NCI-H460 (cell line): ENCODE measurements at places on chromosomes 4 and X. TPM values are rescaled to one million over a fixed set of nuclear protein-coding genes. Genes with fewer than 3 reads are reported as not detected.

DNA sequence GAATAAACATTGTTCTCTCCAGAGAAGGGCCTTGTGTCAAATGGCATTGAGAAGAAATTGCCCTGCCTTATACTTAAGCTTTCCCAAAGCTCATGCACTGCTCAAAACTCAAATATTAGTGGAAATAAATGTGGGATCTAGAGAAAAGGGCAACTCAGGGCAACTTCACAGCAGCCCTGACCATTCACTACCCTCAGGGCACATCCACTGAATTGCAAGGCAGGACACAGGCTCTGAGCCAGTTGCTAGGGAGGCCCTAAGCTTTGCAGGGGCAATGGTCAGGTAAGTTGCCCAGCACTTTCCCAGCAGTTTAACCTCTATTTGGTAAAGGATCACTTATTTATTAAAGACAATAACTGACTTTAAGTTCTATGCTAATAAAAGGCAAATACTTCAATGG is 255.3 kb upstream of the TEX13A start:
- DNase-seq: no peak

DNA sequence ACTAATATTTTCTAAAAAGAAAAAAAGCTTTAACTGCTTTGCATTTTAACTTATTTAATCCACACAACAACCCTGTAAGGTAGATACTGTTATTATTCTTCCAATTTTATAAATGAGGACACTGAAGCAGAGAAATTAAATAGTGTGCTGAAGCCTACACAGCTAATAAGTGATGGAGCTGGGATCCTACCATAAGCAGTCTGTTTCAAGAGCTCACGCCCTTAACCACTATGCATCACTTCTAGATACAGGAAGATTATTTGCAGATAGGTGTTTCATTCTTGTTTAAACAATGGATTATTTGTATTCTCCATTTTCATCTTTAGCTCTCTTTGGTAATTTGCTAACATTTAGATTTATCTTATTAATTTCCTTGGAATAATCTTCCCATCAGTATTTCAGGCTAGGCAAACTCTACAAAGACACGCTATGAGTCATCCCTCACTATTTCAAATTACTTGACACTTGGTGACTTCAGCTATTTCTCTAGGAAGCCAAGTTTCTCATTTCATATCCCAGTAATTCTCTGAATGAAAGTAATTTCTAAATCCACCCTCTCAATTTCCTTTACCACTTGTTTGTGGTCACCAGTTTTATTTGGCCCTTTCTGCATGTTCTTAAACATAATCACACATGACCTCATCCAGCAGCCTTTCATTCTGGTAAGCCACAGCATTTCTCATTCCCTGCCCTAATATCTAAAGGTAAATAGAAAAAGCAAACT is 67.3 kb downstream of the ASB9 start:
- DNase-seq: no peak

- DNase-seq: no peak
Measured at GRCh38 chrX:97096385-97096784, 212.7 kb downstream of the RPA4 start.

DNA sequence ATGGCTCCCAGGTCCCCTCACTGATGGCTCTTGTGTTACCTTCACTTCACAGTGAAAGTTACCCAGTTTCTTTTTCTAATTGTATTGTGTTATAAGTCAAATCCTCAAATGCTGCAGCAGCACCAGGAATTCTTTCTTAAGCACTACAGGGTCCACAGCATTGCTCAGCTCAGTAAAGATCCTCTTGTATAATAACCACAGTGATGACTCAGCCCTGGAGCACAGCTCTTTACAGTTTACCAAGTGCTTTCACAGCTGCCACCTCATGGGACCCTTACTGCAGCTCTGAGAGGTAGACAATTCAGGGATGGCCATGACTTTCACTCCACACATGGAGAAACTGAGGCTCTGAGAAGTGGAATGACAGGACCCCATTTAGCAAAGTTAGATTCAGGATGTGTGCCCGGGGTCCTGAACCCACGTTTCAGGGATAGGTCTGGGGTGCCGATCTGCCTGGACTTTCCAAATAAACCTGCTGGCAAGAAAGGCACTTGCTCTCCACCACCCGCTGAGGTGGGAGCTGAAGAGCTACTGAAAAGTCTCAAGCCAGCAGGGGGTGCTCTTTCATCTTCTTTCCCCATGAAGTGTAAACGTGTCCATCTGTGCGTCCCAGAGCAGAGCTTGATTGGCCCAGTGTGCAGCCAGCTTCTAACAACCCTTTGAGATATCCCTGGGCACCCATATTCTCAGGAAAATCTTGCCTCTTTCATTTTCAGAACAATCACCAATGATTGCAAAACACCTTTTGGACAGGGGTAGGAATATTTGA is 35.7 kb upstream of the GABRQ start:
- DNase-seq: no peak

DNA sequence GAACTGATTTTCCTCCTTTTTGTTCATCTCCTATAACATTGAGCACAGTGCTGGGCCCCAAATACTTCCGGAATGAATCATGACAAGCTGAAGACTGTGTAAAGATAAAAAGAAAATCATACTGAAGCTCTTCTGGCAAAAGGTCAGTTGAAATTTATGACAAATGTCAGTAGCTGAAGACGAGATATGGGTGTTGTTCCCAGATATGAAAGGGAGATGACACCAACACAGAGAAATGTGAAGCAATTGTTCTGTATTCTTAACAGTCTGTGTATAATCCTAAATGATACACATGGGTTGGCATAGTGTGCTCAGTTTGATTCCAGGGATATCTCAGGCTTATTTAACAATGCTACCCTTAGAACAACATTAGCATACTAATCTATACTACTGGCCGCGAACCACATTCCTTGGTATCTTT is 170.5 kb upstream of the PITX2 start:
- DNase-seq: no peak

BEX3 gene
- total RNA-seq: 310 and 362 TPM in 2 replicates

- DNase-seq: no peak
Measured at GRCh38 chr4:38185406-38186144, 225.4 kb downstream of the PTTG2 start.

SMAD1 gene
- 17.4 and 23.1 TPM in 2 replicates for total RNA-seq

DNA sequence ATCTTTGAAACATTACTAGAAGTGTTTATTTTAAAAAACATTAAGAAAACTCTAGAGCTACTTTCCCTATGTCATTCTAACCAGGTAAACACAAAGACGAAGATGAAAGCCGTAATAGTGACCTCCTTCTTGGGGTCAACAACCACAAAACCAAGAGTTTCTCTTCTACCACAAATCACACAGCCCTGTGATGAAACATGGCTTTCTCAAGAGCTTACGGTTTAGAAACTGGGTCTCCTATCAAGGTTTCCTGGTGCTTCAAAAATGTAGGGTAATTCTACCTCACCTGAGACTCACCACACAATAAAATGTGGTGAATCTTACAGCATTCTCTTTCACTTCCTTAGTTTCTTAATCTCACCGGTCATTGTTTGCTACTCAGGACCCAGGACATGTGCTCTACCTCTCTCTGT is 50.9 kb downstream of the CORIN start:
- DNase-seq: no peak

PAK3 gene
- total RNA-seq: 57.4 and 73.3 TPM in 2 replicates

DNA sequence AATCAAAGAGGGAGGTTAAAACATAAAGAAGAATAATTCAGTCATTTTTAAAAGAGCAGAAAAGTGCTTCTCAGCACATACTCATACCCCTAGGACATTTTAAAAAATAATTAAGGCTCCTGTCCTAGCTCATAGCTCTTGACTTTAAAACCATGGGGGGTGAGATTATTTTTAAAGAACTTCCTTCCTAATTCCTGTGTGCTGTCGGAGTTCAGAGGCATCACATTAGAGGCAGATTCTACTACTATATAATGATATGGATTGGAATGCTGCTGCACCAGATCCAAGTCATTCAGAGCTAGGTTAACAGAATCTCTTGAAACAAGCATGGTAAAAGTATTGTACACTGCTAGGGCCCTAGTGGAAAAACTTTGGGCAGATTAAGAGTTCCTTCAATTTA is 456.5 kb upstream of the ADGRL3 start:
- no peak for DNase-seq

SLC6A8 gene
- 42.0 and 45.6 TPM in 2 replicates for total RNA-seq

GRCh38 chr4:107855723-107856122 is 31.0 kb downstream of the SGMS2 start:
- DNase-seq: no peak

DNA sequence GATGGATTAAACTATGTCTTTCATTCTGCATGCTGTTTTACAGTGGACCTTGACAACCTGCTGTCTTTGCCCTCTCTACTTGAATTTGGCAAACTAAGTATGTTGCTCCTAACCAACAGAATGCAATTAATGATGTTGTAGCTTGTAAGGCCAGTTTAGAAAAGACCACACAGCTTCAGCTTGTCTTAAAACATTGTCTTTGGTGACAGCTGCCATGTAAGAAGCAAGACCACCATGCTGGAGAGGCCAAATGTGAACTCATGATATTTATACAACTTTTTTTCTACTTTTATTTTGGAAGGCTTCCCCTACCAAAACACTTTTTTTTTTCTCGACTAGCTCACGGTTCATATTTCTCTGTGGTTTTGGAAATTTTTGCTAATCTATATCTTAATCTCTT is 278.0 kb upstream of the GNPDA2 start:
- no peak for DNase-seq

DNA sequence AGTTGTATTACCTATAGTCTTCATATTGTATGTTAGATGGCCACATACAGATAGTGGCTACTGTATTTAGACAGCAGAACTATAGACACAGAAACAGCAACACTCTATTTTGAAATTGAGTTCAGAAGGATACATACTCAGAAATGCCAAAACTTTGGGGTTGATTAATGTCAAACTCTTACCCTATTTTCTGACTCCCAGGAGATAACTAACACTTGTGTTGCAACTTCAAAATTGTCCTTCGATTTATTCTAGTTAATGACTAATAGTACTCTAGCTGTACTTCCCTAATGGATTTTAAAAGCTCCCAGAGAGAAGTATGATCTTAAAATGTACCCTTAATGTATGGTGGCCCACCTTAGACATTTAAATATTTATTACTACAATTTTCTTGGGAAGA is 229.9 kb upstream of the UGT8 start:
- no peak for DNase-seq

SLC4A4 gene
- 0.10 TPM in 1 of 2 replicates, not detected in the other for total RNA-seq

GRCh38 chr4:152169683-152170082 is 366.2 kb downstream of the FBXW7 start:
- DNase-seq: no peak

DNA sequence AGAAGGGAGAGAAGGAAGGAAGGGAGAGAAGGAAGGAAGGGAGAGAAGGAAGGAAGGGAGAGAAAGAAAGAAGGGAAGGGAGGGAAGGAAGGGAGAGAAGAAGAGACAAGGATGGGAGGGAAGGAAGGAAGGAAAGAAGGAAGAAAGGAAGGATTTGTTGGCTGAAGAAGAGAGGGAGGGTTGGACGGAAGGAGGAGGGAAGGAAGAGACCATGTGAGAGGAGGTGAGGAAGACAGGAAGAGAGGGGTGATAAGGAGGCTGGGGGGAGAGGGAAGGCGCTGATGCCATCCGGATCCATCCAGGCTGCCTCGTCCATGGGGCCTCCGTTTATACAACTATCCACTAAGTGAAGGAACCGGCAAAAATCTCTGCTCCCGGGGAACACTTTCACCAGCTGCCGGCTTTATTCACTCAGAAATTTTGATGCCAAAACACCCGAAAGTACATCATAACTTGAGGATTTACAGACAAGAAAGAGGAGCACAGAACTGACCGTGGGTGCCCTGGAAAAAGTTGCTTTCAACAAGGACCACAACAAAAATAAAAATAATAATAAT is 14.9 kb downstream of the DHRSX start:
- DNase-seq: no peak

TMPRSS11F gene
- not detected in 2 replicates for total RNA-seq

KLKB1 gene
- 0.15 TPM in 1 of 2 replicates, not detected in the other for total RNA-seq

- DNase-seq: no peak
Measured at GRCh38 chrX:38206542-38206941, 14.1 kb downstream of the SRPX start.
